ENCODE measurements at places on chromosomes 6 and 20.
A peak's percentile ranks its signal among the peaks of the same experiment; 100 is the strongest.

DNA sequence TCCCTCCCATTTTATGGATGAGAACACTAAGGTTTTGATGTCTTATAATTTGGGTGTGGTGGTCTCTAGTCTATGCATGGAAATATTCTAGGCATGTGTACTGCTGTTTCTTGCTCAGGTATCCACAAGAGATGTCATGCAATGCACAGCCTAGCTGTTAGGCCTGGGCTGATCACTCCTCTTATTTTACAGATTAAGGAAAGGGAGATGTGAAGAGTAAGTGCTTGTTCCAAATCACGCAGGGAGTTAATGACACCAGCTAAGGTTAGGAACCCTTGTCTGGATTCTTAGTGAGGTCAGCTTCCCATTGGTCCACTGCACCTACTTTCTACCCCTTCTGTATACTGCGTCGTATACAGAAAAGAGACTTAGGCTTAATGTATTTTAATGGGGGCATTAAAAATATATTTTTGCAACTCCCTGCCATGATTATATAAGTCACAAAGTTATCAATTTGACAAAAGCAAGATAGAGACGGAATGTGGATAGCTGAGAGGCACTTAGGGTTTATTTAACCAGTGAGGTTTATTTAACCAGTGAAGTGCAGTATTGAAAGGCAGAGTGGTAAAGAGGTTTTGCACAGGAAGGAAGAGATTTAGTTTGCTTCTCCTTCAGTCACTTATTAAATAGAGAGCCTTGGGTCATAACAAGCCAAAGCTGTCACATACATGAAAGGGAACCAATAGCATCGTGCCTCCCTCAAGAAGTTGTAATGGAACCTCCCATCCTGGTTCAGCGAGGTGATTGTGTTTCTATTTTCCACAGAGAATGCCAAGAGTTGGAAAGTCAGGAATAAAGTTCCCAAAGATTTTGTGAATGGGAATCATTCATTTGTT is 95.0 kb upstream of the FAM184A start:
- DNase-seq: no peak

- no peak for DNase-seq
These were observed 34.7 kb upstream of the FKBP1A start for GRCh38 chr20:1427457-1428054.

DNA sequence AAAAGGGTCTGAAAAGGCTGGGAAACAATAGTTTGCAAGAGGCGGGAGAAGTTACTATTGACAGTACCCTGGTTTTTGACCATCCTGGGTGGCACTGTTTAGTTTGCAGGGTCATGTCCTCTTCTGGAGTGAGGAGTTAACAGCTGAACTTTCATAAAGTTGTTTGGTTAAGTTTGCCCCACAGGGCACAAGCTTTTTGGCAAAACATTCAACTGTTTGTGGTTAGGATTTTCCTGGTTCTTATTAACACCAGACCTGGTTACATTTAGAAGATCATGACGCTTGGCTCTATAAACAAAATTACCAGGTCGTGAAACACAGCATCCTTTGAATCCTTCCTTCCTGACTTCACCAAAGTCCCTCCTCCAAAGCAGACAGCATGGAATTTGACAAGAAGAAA is 106.1 kb downstream of the RIN2 start:
- DNase-seq: peak; percentile 53

- DNase-seq: no peak
These were observed 130.5 kb downstream of the MYB start for GRCh38 chr6:135311446-135312200.

- DNase-seq: no peak
These were observed 6.0 kb downstream of the SLC17A9 start for GRCh38 chr20:62958388-62959100.

GRCh38 chr6:13838616-13839015 is 24.3 kb upstream of the MCUR1 start:
- no peak for DNase-seq

Measured in AG09309 (cell line).